GM12865 (cell line): ENCODE measurements at places on chromosomes 6 and 20.

GRCh38 chr6:96795481-96795880 is 41.8 kb downstream of the GPR63 start:
- DNase-seq = peak; percentile 54

DNA sequence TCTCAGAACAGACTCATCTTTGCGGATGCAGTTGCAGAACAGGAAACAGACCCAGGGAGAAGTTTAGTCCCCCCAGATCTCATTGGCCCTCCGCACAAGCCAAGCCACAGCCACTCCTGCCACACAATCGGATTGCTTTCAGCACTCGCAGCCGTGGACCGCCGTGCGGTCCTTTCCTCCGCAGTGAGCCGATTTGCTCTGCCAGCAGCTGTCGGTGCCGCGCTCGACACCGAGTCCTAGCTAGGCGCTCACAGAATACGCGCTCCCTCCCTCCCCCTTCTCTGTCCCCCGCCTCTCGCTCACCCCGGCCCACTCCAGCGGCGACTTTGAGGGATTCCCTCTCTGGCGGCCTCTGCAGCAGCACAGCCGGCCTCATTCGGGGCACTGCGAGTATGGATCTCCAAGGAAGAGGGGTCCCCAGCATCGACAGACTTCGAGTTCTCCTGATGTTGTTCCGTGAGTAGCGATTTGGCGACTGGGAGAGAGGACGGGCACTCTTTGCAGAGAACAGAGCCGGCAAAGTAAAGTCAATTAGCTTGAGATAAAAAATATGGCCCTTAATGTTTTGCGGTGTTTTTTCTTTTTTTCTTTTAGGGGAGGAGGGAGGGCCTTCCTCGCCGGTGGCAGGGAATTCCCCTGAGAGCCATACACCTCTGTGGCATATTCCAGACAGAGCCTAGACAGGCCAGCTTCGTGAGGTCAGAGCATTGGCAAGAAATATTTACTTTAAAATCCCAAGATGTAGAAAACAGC is at the start of gene LAMP5:
Gene LAMP5 (plus strand): TSS at position 130 of the 753 bp plus-strand sequence. CDS start 263 bp downstream, at position 393.
- peak; percentile 22 for DNase-seq

DNA sequence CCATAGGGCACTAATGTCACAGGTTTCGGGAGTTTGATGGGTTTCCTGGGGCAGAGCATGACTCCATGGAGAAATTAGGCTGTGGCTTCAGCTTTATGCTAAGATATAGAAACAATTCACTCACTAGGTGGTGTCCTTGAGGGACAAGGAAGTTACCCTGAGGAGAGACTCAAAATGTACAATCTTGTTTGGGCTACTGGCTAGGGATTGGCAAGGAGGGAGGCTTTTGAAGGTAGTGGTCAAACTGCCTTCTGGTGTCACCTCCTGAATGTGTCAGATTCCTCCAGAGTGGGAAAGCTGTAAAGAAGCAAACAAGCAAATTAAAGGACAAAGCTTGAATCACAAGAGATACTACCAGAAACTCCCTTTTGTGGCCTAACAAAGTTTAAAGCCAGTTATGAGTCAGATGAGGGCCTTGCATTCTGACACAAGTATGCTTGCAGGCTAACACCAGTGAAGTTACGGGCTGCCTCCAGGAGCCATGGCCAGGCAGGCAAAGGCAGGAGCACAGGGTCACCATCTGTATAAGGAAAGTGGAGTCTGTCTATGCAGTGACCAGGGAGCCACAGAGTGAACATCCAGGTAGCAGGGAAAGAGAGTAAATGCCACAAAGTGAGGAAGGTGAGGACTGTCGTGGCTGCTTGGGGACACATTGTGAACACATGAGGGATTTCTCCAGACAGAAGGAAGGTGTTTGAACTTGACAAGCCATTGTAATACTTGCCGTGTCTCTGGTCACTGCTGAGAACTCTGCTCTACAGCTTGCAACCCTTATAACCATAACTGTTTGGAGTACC is 107.7 kb upstream of the DTNBP1 start:
- peak; percentile 78 for DNase-seq

- no peak for DNase-seq
Measured at GRCh38 chr6:89782222-89782621, 37.4 kb downstream of the MDN1 start.

DNA sequence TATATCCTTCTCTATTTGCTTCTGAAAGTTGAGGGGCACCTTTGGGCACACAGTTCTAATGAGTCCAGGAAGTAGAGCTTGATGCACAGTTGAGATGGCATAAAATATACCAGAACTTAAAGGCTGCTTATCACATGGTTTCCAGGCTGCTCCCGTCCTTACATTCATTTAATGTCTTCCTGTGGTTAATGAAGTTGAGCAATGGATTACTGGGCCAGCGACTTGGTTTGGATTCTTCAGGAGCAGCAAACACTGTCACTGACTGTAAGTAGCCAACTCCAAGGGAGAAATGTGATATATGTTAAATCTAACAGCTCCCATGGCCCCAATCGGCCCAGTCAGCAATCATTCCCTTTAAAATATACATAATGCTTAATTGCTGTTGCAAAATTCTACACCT is 9.0 kb upstream of the TSHZ2 start:
- DNase-seq = no peak

DNA sequence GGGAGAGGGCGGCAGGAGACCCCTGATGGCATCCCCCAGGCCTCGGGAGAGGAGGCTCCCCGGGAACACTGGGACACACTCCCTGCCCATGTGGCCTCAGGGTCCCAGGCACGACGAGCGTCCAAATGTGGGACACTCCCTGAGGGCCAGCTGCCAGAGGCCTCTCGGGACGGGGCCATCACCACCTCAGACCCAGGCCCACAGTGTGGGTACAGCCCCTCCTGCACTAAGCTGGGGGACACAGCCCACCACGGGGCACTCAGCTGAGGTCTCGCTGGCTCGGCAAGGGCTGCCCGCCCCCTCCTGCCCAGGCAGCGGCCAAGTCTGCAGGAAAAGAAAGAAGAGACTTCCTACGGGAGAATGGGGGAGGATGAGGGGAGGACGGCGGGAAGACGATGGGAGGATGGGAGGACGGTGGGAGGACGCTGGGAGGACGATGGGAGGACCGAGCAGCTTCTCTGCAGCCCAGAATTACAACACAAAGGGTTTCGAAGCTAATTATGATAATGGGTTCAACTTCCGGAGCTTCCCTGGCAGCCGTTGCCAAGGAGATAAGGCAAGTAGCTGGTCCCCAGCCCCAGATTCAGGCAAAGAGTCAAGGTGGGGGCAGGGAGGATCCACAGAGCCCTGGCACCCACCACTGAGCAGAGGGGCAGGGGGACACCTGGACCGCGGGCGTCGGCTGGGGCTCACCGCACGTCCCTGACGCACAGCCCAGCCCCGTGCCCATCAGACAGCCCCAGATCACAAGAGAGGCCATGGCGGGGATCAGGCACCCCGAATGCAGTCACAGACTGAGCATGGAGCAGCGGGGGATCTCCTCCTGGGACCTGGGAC is 17.5 kb downstream of the KCNQ2 start:
- no peak for DNase-seq

DNA sequence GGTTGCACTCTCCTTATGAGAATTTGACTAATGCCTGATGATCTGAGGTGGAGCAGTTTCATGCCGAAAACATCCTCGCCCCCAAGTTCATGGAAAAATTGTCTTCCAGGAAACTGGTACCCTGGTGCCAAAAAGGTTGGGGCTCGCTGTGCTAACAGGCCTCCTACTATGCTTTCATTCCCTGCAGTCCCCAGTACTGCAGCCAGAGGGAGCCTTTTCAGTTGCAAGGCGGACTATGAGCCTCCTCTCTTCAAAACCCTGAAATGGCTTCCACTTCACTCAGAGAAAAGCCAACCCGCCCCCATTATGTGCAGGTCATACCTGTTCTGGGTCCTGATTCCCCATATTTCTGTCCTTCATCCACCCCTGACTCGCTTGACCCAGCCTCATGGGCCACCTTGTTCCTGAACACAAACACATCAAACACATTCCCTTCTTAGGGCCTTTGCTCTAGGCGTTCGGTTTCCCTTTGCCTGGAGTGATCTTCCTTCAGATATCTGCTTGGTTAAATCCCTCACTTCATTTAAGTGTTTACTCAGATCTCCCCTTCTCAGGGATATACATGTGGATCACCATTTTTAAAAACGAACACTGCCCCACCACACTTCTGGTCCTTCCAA is 173.7 kb downstream of the PHACTR1 start:
- peak; percentile 39 for DNase-seq

- DNase-seq = no peak
Measured at GRCh38 chr6:118382126-118382525, 166.0 kb upstream of the PLN start.

DNA sequence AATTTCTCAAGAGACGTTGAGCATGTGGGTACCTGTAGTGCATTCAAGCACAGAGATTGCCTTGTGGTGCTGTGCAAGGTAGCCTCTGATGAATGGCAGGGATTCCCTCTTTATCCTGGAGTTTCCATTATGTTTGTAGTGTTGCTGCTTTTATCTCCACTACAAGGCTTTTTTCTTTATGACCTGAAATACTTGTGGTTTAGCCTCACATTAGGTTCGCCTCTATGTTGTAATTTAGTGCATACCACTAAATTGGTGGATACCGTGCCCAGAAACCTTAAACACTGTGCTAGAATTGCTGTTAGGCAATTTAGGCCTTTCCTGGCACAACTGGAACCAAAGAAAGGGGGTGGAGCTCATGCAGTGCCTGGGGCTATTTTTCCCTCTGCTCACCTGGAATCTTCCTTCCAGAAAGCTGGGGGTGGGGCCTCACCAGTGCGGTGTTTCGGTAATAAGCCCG is 76.8 kb downstream of the NCOA7 start:
- no peak for DNase-seq

DNA sequence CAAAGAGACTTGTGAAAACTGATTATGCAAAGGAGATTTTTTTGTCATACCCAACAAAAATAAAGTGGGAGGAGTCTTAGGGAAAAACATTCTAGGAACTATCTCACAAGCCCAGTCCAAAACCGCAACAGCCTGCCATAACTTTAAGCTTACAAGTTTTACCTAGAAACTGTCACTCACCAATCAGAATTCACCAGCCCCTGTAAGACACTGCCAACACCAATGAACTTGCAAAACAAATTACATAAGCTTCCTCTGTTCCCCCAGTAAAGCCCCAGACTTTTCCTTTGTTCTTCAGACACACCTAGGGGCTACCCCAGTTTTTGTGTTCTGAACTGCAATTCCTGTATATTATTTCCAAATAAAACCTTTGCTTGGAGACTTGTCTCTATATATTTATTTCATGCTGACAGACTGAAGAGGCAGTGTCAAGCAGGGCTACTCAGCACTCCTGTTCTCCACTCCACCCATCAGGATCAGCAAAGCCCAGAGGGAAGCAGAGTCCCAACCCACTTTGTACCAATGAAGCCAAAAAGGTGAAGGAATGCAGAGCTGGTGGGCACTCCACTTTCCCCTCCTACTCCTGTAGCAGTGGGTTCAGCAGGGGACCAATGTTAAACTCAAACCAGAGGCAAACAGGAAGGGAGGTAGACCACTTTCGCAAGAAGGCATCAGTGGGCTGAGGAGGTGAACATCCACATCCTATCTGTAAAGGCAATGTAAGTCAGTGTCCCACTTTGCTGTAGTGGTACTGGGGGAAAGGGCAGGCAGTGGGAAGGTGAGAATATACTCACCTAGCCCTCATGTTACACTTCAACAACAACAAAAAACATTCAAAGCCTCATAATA is 142.5 kb upstream of the RUNX2 start:
- peak; percentile 17 for DNase-seq

GRCh38 chr6:44289726-44290260 is 19.5 kb downstream of the TMEM151B start:
- DNase-seq = no peak

- DNase-seq = no peak
Measured at GRCh38 chr6:57102976-57103375, 13.0 kb downstream of the ZNF451 start.

DNA sequence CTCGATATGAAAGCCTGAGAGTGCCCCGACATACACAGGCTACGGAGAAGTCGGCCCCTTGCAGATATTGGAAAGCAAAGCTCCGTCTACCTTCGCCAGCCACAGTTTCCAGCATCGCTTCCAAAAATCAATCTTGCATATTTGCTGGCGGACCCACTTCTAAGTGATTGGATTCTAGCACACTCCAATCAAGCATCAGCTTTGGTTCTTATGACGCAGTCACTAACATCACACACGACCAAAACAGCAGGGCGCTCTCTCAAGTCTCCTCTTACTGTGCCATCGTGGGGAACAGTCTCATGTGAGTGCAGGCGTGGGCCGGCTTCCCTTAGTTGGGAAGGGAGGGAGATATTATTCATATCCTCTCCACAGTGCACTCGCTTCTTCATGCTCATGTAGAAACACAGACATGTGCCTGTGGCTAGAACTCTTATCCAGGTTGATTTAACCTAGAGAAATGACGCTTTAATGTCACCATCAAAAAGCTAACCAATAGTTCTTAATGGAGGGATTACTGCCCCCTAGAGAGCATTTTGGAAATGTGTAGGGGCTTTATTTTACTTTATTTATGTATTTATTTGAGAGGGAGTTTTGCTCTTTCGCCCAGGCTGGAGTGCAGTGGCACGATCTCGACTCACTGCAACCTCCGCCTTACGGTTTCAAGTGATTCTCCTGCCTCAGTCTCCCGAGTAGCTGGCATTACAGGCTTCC is 229.8 kb downstream of the SOD2 start:
- peak; percentile 34 for DNase-seq

DNA sequence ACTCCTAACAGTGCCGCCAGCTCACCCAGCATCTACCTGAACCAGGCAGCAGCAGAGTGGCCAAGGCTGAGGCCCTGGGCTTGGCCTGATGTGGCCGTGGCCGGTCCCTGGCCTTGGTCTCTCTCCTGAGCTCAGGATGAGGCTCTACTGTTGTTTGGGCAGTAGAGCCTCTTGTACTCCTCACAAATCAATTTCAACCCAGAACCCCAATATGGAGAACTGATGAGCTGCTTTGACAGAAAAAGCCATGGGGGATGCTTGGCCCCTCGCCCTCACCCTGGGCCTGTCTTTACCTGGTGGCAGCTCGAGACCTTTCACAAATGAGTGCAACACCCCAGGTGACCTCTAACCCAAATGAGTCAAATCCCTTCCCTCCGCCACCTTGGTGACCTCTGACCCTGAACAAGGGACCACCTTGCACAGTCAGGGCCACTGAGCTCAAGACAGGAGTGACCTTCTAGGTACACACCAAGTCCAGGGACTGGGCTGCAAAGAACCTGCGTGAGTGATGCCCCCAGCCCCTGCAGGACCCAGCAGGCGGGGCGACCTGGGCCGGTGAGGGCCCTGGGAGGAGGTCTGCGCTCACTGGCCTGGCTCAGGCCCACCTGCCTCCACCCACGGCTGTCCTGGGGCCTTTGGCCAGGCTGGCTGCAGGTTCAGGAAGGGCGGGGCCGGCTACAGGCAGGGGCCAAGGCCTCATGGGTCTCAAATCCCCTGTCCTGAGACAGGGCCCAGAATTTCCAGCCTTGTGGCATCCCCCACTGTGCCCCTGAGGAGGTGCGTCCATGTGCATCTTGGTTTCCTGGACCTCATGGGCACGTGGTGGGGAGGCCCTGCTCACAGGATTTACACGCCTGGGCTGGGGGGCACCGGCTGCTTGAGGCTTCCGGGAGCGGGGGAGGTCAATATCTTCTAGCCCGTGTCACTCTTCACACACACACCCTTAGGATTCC is 30.2 kb downstream of the PSMG4 start:
- DNase-seq = no peak
